Foreskin keratinocyte (primary cell): ENCODE measurements at places on chromosomes 3 and 15. TPM values are rescaled to one million over a fixed set of nuclear protein-coding genes. Genes with fewer than 3 reads are reported as not detected.

Gene ITGB5
- 82.0 and 91.9 TPM in 2 replicates for total RNA-seq

- no peak for DNase-seq
Measured at GRCh38 chr3:129560911-129561594, 18.1 kb downstream of the H1-8 start.

DNA sequence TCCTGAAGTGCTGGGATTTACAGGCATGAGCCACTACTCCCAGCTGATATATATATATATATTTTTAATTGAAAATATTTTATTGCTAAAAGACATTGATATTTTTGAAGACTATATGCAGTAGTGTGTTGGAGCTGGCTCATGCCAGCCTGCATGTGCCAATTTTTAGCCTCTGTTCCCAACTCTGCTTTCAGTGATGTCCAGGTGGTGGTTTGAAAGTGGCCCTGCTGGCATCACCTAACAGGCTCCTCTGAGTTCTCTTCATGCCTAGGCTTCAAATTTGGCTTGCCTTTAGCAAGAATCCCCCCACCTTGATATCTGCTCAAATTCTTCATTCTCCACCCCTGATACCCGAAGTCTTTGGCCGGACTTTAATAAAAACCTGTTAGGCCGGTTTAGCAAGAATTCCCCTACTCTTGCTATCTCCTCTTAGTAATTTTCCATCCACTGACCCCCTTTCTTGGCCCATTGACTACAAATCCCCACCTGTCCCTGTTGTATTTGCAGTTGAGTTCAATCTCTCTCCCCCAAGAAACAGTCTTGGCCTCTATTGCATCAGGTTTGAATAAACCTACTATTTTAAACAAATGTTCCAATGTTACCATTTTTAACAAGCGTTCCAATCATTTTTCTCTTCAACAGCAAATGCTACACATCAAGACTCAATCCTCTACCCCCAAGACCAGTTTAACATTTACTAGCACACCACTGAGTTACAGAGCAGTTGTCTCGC is 23.9 kb upstream of the CTSH start:
- no peak for DNase-seq

DNA sequence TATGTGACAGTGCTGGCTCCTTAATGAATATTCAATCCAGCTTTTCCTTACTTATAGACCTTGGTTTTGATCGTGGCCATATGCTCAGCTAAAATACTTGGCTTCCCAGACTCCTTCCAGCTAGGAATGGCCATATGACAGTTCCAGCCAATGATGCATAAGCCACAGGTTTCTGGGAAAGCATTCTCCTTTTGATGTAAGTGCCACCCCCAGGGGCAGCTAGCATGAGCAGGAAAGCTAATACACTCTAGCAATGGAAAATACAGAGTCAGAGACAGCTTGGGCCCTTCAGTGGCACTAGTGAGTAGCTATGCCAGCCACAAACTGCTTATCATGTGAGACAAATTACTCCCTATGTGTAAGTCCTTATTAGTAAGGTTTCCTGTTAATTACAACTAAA is 26.7 kb downstream of the TBC1D2B start:
- no peak for DNase-seq

GRCh38 chr3:100019719-100020118 is 94.6 kb downstream of the FILIP1L start:
- DNase-seq, result no peak

Gene CKMT1A
- 28.7 and 86.0 TPM in 2 replicates for total RNA-seq

DNA sequence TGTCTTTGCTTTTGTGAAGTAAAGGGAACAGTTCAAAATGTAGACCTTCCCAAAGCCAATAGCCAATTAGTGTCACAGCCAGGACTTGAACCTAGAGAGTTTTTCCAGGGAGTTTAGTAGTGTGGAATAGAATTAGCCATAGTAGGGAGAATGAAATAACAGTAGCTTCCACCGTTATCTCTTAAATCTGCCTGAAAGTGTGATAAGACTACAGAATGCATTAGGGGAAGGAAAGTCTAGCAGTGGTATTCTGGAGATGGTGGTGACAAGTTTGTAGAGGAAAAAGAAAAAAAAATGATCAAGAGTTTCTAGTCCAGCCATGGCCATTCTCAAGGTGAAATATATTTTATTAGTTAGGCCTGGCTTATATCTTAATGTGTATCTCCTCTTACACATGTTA is 13.8 kb downstream of the ATP11B start:
- no peak for DNase-seq

Gene RNF123
- total RNA-seq, result 19.2 and 22.8 TPM in 2 replicates

GRCh38 chr3:72086042-72086742 is 301.2 kb upstream of the PROK2 start:
- DNase-seq, result no peak

GRCh38 chr3:57518276-57518915 is 25.7 kb downstream of the DNAH12 start:
- peak; percentile 17 for DNase-seq

DNA sequence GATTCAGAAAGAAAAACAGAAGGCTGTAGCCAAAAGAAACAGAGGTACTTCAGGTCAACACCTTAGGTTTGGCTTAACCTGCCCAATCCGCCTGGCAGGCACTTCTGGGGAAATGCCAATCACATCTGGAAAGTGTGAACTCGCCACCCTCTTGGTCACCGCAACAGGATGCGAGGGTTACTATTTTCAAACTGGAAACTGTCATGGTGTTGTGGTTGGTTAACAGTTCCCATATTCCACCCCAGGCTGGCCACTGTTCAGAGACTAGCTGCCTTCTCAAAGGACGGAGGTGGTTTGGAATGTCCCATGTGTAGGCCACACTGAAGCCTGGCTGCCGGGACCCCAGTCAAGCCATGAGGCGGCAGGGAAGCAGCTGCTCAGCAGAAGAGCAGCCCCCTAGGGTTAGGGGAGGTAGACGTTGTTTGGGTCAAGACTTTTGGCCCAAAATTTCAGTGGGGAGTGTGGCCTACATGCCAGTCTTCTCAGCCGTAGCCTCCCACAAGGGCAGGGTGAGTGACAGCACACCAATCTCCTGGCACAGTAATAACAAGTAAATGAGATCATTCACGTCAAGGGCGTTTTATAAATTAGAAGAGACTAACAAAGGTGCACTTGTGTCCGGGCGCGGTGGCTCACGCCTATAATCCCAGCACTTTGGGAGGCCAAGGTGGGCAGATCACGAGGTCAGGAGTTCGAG is 54.6 kb downstream of the UMPS start:
- DNase-seq, result no peak

- no peak for DNase-seq
Measured at GRCh38 chr3:100781301-100781700, 72.0 kb downstream of the TFG start.

GRCh38 chr3:157067114-157067513 is 92.8 kb downstream of the CCNL1 start:
- DNase-seq, result no peak

DNA sequence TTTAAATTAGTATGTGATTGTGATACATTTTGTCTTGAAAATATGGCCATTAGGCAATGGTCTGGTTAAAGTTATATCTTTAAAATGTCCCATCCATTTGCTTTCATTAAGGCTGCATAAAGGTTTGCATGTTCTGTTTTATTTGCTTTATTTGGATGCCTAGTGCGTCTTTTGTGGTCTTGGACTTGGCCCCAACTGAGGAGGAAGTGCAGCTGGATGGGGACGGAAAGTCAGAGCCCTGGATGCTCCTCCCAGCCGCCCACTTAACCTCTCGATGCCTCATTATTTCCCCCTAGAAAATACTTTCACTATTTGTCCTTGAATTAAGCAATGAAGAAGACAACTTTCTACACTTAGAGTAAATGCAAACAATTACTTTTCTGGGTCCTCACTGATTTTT is 898.2 kb downstream of the MCTP2 start:
- no peak for DNase-seq

DNA sequence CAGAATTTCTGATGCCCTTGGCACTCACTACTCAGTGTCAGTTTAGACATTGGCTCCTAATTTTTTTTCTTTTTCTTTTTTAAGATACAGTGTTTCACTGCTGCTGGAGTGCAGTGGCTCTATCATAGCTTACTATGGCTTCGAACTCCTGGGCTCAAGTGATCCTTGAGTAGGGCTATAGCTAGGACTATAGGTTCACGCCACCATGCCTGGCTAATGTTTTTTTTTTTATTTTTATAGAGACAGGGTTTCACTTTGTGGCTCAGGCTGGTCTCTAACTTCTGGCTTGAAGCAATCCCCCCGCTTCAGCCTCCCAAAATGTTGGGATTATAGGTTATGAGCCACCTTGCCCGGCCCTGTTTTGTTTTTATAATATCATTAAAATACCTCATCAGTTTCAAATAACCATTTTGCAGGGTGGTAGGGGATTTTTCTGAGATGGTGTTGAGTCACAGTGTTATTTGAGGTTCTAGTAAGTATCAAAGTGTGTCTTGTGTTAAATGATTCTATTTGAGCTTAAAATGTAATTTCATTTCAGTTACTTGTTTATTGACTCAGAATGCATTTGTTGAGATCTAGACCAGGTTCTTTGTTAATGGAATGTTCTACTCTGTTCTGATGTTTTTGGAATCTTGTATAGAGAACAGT is 7.0 kb downstream of the FNDC3B start:
- no peak for DNase-seq

DNA sequence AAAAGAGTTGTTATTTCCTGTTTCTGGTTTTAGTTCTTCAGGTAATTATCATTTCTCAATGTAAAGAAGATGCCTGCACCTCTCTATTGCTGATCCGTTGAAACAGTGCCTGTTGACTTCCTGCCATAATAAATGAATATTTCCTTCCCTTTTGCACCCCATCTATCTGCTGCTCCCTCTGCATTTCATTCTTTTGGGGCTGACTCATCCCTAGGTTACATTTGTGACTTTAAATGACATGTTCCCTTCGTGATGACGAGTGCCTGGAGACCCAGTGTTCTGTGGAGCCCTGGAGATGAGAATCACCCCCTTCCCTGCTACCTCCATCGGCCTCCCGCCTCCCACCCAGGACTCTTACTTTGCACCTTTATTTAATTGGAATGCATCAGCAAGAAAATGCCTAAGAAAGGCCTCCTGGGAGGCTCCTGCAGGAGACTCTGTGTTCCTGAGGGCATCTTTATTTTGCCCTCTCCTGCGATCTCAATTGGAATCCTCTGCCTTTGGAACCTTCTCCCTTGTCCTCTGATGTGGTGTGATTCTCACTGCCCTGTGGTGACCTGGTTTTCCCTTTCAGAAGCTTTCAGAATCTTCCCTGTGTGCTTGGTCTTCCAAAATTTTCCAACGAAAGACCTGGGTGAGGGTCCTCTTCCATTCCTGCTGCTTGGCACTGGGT is 13.7 kb downstream of the LRRK1 start:
- no peak for DNase-seq

- no peak for DNase-seq
Measured at GRCh38 chr3:13495921-13496723, 16.0 kb downstream of the HDAC11 start.

Gene TERC
- total RNA-seq, result 60.4 and 78.7 TPM in 2 replicates

GRCh38 chr3:139772539-139773500 is 95.0 kb upstream of the NMNAT3 start:
- DNase-seq, result peak; percentile 26

Gene CFAP91
- 0.03 and 0.07 TPM in 2 replicates for total RNA-seq

- peak; percentile 12 for DNase-seq
Measured at GRCh38 chr3:157856078-157856939, 249.9 kb downstream of the SHOX2 start.

Gene TM4SF4
- total RNA-seq, result not detected in 2 replicates

DNA sequence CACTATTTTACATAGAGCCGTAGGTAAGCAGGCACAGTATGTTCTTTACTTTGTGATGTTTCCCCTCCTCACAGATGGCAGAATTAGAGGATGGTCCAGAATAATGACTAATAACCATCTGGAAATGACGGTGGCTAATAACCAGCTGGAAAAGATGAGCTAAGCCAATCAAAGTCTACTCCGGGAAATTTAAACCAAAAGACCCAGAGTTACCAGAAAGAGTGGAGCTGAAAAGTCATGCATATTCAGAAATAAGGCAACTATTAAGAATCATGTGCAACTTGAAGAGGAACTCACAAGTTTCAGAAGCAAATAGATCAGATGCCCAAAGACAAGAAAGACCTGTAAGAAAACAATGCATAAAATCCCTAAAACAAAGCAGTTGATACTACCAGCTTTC is 33.6 kb downstream of the DMXL2 start:
- DNase-seq, result no peak

GRCh38 chr15:77029166-77030047 is 34.5 kb downstream of the PSTPIP1 start:
- no peak for DNase-seq

DNA sequence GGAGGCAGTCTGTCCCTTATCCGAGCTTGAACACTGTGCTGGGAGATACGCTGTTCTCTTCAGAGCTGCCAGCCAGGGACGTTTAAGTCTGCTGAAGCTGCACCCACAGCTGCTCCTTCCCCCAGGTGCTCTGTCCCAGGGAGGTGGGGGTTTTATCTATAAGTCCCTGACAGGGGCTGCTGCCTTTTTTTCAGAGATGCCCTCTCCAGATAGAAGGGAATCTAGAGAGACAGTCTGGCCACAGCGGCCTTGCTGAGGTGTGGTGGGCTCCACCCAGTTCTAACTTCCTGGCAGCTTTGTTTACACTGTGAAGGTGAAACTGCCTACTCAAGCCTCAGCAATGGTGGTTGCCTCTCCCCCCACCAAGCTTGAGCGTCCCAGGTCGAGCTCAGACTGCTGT is 319.9 kb upstream of the GRM7 start:
- DNase-seq, result no peak

Gene CASR
- not detected in 2 replicates for total RNA-seq

Gene GATM
- 0.20 and 0.32 TPM in 2 replicates for total RNA-seq

Gene PFKFB4
- total RNA-seq, result 22.9 and 53.4 TPM in 2 replicates
